Stimulated activated CD8-positive, alpha-beta memory T cell treated with anti-CD3 and anti-CD28 coated beads, Interleukin-7, amount 100 ng/mL, for 24 hours (primary cell): ENCODE measurements at places on chromosomes 6 and 20.

- no peak for DNase-seq
Measured at GRCh38 chr20:16260911-16261310, 312.3 kb downstream of the KIF16B start.

- DNase-seq: no peak
Measured at GRCh38 chr20:61628480-61628879, 376.4 kb downstream of the CDH4 start.

GRCh38 chr6:105609375-105609991 lies 206.6 kb upstream of the PREP start:
- DNase-seq: no peak

- DNase-seq: no peak
Measured at GRCh38 chr6:12354499-12354898, 64.3 kb downstream of the EDN1 start.

DNA sequence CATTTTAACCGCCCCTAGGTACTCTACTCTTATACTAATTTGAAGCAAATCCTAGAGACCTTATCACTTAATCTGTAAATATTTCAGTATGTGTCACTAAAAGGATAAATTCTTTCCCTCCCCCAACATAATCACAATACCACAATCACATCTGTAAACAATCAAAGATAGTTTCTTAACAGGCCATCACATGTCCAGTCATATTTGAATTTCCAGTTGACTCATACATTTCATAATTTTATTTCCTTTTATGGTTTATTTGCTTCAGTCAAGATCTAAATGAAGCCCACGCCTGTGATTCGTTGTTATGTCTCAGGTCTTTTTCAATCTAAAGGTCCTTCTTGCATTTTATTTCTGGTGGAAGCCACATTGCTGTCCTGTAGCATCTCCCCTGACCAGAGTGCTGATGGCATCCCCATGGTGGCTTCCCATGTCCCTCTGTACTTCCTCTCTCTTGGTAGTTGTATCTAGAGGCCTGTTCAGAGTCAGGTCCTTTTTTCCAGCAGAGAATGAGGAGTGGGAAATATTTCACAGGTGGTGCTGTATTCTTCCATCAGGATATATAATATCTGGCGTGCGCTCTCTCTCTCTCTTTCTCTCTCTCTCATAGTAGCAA lies 128.6 kb upstream of the SLC22A23 start:
- no peak for DNase-seq

DNA sequence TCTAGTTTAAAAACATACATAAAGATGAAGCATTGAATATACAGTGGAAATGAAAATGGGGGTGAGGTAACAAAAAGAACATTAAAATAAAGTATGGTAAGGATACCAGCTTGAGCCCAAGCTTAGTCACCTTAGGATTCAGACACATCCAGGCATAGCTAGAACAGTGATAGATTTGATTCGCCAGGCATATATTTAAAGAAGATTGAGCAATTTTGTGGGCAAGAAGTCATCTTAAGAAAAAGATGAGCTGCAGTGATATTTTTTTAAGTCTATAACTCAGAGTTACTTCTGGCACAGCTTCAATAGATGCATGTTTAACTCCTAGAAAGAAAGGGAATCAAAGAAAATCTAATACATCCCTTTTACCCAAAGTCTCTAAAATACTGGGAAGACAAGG lies 97.9 kb downstream of the BMP5 start:
- no peak for DNase-seq

DNA sequence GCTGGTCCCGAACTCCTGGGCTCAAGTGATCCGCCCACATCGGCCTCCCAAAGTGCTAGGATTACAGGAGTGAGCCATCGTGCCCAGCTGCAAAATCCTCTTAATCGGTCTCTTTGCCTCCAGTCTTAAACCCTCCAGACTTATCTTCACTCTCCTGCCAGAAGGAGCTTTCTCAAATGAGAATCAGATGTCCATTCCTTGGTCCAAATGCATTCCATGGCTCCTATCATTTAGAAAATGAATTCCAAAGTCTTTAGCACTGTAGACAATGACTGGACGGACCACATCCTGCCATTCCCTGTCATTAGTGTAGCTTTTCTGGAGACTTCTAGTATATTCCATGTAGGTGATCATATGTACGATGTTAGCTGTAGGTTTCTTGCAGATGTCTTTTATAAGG lies 141.9 kb downstream of the ID4 start:
- no peak for DNase-seq

DNA sequence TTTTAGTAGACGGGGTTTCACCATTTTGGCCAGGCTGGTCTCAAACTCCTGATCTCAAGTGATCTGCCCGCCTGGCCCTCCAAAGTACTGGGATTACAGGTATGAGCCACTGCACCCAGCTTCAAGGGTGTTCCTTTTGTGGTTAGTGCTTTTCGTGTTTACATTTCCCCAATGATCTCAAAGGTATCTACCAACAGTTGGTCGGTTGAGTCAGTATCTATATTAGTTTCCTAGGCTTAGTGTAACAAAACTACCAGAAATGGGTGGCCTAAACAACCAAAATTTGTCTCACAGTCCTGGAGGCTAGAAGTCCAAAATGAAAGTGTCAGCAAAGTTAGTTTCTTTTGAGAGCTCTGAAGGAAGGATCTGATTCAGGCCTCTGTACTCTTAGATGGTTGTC lies 30.1 kb downstream of the CASP8AP2 start:
- no peak for DNase-seq

GRCh38 chr20:57413986-57414385 lies 22.8 kb downstream of the RBM38 start:
- DNase-seq: no peak

DNA sequence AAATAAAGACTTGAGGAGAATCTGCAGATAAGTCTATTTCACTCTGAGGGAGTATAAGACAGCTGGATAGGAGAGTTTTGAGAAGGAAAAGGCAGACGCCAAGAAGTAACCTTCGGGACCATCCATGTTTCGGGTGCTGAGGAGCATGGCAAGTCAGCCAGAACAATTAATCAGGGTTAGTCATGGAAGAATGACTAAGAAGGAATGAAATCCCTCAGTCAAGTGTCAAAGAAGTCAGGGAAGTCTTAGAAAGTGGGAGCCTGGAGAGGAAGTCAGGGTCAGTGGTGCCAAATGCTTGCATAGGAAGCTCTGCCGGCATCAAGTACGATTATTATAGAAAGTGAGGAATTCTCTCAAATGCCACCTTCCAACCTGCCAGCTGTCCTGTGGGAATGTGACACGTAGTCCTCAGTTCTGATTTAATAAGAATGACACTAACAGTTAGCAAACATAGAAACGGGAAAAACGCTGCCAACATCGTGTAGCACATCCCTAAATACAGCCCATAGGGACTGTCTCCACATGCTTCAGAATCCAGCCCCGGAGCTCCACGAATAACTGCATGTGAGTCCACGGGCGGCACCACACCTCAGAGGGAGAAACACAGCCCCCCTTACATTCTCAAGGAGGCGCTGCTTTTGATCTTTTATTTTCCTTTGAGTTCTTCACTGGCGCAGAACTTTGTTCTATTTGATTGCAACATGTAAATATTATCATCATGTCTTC lies 602.7 kb downstream of the PRKN start:
- DNase-seq: no peak

DNA sequence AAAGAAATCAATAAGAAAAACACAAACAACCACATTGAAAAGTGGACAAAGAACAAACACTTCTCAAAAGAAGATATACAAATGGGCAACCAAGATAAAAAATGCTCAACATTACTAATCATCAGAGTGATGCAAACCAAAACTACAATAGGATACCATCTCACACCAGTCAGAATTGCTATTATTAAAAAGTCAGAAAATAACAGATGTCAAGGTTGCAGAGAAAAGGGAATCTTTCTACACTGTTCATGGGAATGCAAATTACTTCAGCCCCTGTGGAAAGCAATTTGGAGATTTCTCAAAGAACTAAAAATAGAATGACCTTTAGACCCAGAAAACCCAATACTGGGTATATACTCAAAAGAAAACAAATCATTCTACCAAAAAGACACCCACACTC lies 29.8 kb downstream of the KIF6 start:
- no peak for DNase-seq

GRCh38 chr6:16694781-16695578 lies 66.3 kb downstream of the ATXN1 start:
- DNase-seq: no peak

- DNase-seq: peak; percentile 9
Measured at GRCh38 chr6:152206072-152206818, 398.8 kb downstream of the ESR1 start.

DNA sequence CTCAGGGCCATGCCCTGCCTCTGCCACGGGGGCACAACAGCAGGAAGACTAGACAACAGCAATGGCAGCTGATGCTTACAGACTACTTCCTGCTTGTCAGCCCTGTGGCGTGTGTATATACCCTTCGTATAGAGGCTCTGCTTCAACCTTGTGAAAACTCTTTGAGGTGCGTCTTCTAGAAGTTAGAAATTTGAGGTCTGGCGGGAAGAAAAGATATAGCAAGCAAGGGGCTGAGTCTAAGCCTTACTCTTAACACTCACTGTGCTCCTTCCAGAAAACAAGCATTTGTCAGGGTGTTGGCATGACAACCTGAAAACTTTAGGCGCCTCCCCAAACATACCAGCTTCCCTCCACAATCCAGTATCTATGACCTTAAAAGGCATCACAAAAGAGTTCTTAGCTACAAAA lies 33.3 kb downstream of the JPH2 start:
- DNase-seq: no peak
